ENCODE measurements at places on chromosomes 7 and 10.

DNA sequence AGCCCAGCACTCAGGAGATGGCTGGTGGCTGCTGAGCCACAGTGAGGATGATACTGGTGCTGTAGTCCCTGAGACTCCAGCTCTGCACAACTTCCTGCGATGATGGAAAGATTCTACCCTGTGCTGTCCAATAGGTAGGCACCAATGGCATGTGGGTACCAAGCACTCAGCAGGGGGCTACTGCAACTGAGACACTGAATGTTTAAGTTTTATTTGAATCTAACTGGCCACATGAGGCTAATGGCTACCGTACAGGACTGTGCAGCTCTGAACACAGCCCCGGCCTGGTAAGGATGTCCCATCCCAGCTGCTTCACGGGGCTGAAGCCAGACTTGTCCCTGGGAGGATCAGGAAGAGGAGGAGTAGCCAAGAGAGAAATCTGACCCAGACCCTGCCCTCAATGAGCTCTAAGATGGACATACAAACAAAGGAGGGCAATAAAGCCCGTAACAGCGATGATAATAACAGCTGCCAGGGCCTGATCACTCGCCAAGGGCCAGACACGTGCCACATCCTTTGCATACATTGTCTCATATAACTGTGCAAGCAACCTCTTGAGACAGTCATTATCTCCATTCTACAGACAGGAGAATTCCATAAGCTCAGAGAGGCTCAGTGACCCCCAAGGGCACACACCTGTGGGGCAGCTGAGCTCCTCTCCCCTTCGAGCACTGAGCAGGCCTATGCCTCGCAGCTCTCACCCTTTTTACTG, 3.8 kb downstream of the GPRIN2 start:
- no peak for DNase-seq

DNA sequence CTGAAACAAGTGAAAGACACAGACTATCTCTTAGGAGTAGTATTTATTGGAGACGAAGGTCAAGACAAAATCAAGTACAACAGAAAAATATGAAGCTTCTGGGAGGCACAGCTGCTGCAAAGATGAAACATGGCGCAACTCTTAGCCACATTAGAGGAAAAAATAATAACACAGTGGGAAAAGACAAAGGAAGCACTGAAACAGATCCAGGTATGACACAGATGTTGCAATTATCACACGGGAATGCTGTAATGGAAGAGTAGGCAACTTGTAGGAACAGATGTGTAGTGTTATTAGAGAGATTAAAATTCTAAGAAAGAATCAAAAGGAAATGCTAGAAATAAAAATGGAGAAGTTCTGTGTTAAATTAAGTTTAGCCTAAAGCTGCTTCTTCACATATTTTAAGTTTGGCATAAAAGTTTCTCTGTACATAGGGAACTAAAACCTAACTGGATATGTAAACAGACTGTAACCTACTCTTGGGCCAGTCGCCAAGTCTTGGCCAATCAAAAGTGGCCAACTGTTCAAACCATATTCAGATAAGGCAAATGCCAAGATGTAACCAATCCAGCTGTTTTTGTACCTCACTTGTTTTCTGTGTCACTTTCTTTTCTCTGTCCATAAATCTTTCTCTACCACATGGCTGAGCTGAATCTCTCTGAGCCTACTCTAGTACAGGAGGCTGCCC, 1132.0 kb upstream of the LRRTM3 start:
- DNase-seq = no peak

GRCh38 chr10:122316224-122316884, 45.3 kb downstream of the BTBD16 start:
- no peak for DNase-seq

- DNase-seq = peak; percentile 20
These were observed 41.0 kb upstream of the ZNF518A start for GRCh38 chr10:96089116-96089515.
